Posterior cingulate gyrus (tissue), 11 donors: ENCODE measurements at places on chromosomes 5 and 9.

DNA sequence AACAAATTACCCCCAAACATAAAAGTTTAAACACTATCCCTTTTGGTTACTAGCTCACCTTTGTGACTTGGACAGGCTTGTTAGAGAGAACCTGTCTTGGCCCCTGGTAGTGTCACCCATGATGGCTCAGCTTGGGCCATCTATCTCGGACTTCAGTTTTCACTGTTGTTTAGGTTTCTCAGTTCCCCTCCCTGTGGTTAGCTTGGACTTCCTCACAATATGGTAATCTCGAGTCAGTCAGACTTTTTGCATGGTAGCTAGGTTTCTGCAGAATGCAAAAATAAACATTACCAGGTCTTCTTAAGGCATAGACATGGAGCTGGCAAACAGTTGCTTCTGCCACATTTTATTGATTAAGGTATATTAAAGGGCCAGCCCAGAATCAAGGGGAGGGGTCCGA lies 324.3 kb upstream of the RORB start:
- DNase-seq, result no peak

DNA sequence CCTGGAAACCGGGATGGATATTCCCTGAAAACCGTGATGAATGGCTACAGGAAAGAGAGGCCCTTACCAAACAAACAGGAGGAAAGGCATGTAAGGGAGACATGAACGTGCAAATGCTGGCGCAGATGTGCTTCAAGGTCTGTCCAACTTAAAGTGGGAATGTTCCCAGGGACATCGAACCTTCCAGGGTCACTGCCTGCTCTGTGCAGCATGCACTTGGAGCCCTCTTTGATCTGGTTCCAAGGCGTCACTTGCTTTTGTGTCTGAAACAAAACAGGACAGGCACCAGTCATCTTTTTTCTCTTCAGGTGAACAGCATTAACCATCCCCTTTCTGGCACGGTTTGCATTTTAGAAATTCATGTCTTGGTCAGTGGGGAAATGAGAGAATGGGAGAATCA lies 479.4 kb downstream of the RASEF start:
- DNase-seq, result no peak

- DNase-seq, result no peak
Observed at GRCh38 chr5:102720969-102721368, 34.1 kb upstream of the PAM start.

- no peak for DNase-seq
Observed at GRCh38 chr9:95213117-95213516, 104.4 kb downstream of the FANCC start.

GRCh38 chr9:98518556-98518955 lies 190.2 kb downstream of the GABBR2 start:
- no peak for DNase-seq

GRCh38 chr5:134459491-134459890 lies 47.8 kb upstream of the CDKN2AIPNL start:
- DNase-seq, result no peak

DNA sequence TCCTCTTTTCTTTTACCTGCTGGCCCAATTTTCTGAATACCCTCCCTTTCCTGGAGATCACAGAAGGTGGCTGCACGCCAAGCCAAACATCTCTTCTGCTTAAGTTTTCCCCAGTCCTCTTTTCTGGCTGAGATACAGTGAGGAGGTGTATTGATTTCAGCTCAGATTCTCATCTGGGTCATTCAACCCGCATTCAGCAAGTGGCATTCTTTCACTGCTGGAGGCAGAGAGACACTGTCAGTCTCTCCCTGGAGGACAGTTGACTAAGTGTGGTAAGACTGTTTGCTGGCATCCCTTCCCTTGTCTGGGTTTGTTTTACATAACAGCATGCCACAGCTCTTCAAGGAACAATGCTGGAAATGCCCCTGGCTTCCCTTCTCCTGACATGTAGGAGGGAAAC lies 60.5 kb downstream of the GABRG2 start:
- no peak for DNase-seq

- DNase-seq, result no peak
Observed at GRCh38 chr9:21317956-21318923, 13.1 kb upstream of the IFNA5 start.

DNA sequence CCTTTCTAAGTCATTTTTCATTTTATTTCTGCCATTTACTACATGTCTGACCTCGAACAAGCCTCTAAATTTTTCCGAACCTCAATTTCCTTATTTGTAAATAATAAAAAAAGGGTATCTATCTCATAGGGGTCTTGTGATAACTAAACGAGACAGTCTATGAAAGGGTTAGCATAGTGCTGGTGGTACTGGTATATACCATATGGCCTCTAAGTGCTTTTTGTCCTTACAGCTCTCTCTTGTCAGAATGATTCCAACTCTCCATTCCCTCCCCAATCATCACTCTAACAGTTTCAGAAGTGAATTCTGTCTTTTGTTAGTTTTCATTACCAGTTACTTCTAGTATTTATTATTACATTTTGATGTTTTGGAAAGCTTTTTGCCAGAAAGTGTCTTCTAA lies 85.5 kb upstream of the ACTBL2 start:
- no peak for DNase-seq

- DNase-seq, result no peak
Observed at GRCh38 chr9:113941056-113941455, 64.9 kb downstream of the ZNF618 start.

DNA sequence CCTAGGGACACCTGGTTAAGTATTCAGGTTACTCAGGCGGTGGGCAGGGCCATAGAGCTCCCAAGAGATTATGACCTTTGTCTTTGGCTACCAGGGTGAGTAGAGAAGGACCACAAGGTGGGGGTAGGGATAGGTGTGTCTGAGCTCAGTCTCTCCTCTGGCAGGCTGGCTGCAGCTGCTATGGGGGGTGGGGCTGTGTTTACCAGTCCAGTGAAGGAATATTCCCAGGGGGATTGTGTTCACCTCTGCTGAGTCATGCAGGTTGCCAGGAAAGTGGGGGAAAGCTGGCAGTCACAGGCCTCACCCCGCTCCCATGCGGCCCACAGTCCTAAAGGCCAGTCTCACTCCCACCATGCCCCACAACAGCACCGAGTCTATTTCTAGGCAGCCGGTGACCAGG lies 53.6 kb upstream of the POU5F2 start:
- DNase-seq, result no peak

GRCh38 chr5:13735691-13736090 lies 208.8 kb downstream of the DNAH5 start:
- no peak for DNase-seq

- no peak for DNase-seq
Observed at GRCh38 chr9:30075451-30076199, 2308.8 kb upstream of the ACO1 start.

DNA sequence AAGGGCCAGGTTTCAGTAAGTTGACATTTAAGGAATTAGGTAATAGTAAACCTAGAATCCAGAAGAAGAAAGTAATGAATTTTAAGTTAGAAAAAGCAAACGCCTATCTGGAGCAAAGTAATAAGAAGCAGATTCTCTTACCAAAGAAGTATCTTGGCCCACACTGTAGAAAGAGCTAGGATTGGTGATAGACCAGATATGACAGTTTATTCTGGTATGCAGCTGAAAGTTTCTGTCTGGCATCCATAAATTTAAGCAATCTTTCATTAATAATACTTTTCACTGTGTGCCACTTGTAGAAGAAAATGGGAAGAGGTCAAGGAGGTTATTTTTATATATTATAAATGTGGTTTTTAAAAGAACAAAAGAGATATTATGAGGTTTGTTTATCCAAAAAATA lies 3.0 kb downstream of the RECK start:
- DNase-seq, result no peak

DNA sequence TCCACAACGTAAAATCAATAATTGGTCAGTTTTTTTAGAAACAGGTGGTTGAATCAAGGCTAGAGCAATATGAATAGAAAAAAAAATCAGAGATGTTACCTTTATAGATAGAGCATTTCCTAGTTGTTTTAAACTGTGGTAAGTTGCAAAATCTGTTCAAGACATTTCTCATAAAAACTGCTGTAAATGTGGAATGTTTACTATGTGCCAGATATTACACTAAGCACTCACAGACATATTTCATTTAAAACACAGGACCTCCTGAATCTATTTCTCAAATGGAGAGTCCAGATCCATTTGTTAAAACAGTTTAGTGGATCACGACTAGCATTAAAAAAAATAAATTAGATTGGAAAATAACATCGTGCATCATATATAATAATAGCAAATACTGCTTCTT lies 570.0 kb upstream of the ZNF608 start:
- no peak for DNase-seq

DNA sequence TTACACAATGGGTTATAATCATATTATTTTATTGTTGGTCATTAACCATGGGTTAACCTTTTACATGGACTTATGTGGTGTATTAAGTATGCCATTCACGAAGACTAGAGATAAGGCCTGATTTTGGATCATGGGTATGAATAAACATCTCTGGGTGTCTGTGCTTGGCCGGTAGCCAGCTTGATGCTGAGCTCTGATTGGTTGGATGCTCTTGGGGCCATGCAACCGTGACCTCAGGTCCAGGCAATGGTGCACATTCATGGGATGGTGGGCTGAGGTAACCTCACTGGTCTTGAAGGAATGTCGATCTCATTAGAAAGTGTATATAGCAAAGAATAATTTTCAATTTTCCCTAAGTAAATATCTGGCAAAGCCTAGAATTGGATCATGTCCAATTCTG lies 158.2 kb upstream of the IL12B start:
- no peak for DNase-seq

- DNase-seq, result no peak
Observed at GRCh38 chr5:73770172-73771025, 144.4 kb downstream of the ARHGEF28 start.
